ENCODE measurements at places on chromosomes 2 and 18.

DNA sequence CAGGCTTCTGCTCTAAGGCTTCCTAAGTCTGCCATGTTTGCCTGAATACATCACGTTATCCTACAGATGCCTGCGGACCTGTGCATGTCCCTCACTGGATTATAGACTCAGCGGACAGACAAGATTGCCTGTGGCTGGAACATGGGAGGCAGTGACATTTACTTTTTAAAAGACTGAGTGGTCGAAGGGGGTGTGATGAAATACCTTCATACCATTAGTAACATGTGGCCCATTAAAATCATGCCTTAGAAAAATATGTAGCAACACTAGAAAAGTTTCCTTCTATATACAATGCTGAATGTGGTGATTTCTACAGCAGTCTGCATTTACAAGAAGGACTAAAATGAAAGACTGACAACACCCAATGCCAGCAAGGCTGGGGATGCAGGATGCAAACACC, 154.4 kb downstream of the ASB1 start:
- DNase-seq = no peak

GRCh38 chr2:119574108-119574815, 30.0 kb downstream of the CFAP221 start:
- no peak for DNase-seq

DNA sequence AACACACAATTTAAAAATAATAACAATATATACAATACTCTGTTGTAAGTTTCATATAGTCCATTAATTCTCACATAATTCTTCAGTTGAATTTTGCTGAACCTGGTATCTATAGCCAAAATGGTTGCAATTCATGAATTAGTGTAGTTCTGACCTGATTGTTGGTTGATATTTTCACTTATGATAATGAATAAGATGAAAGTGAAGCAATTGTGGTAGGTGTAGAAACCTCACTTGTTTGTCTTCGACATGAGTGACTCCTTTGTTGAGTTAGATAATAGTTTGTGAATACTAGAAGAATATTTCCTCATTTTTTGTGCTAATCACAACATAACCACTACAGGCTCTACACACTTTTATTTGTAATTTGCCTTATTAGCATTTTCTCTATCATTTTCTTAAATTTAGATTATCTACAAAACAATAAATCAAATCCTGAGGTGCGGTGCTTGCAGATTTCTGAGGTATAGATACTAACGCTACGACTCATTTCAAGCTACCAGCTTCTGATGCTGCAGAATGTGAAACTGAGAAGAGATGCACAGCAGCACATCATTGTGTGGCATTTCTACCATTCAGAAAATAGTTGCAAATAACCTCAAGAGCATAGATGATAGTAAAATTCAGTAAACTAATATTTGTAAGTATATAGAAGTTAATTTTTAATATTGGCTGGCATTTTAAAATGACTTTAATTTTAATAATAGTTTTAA, 117.9 kb downstream of the KCNH7 start:
- no peak for DNase-seq

- no peak for DNase-seq
These were observed 17.1 kb upstream of the CNDP1 start for GRCh38 chr18:74517236-74517630.

GRCh38 chr2:17441790-17442189, 76.5 kb downstream of the RAD51AP2 start:
- DNase-seq = no peak

GRCh38 chr2:219062081-219062480, 1.4 kb upstream of the IHH start:
- DNase-seq = no peak

DNA sequence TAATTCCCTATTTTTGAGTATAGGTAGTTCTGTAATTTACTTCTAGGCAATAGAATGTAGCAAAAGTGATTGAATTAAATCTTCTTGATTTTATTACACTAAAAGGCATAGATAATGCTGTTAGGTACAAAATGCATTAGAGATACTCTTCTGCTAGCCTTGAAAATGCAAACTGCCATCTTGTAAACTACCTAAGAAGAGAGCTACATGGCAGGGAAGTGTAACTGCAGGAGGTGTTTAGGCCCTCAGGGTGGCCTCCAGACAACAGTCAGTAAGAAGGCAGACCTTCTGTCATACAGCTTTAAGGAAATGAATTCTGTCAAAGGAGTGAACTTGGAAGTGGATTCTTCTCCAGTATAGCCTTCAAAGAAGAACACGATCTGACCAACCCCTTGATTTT, 1396.8 kb upstream of the SLC39A10 start:
- no peak for DNase-seq

DNA sequence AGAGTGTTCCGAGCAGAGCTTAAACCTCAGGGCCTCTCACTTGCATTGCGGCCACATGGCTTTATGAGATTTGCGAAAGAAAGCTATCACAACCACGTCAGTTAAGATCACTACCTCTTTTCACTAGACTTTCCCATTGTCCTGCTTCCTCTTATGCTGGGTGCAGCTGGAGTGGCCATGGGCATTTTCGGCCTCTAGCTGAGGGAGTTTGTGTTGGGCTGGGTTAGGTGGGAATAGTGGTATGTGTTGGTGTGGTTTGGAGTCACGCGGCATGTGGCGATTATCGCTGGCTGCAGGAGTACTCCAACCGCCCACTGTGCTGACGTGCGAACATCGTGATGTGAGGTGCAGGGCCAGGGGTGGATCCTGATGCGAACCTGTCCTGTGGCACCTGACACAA, 27.1 kb downstream of the RALB start:
- no peak for DNase-seq

GRCh38 chr2:164932377-164932776, 22.9 kb downstream of the SLC38A11 start:
- DNase-seq = no peak

DNA sequence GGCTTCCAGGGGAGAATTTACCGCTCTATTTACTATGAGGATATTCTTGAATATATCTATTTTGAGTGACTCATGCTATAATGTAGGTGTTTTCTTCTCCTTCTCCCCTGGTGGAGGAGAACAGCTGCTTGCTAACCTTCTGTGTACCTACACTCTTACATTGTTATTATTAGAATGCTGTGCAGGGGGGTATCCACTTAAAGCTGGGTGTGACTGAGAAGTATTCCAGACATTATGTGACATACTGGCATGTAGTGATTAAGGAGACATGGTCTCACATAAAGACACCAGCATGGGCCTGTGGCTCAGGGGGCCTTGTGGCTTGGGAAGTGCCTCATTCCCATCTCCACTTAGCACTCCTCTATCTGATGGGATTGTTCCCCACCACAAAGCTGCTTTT, 287.9 kb downstream of the PTPRM start:
- no peak for DNase-seq
